ENCODE measurements at places on chromosomes 1 and 21. TPM values are rescaled to one million over a fixed set of nuclear protein-coding genes. Genes with fewer than 3 reads are reported as not detected.

DNA sequence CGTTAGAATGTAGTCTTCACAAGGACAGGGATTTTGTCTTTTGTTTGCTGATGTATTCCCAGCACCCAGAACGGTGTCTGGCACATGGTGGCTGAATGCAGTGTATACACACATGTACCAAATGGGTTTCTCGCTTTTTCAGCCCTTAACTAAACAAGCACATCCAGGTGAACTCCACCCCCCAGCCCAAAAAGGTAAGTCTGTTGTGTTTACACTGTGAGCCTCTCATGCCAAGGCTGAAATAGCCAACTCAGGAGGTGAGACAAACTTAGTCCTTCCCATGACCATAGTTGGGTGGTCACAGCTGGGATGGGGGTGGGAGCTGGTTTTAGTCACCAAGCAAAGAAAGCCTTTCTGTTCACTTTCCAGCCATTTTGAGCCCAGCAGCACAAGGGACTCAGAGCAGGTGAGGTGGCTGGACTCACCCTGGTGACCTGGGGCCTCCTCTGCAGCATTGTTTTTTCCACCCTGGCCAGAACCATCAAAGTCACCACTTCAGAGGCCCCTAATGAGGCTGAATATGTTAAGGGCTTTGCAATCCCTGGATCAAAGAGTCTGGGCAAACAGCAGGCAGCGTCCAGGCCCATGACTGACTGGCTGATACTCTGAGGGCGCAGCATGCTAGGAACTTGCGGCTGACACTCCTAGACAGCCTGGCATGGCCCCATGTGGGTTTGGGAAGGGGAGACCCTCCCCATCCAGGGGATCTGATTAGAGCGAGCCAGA lies 8.7 kb downstream of the TENT5B start:
- no peak for DNase-seq

The CDC7 gene
- 0.47 TPM for total RNA-seq

The NENF gene
- total RNA-seq = 60.6 TPM

DNA sequence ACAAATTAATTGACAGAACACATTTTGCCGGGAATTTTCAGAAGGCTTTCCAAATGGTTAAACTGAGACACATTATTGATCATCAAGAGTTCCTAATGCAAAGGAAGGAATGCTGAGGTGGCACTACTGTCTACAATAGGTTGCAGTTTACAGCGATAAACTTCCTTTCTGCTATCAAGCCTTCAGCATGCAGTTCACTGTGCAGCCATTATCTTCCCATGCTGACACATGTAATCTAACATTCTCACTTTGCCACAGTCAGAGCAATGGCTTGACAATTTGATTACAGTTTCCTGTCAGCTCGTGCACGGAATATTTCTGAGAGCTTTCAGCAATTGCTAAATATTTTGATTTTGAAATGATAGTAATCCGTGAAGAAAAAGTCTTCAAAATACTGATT lies 166.9 kb upstream of the PRMT6 start:
- DNase-seq = no peak

The TPTE gene
- not detected for total RNA-seq

- DNase-seq = no peak
Observed at GRCh38 chr1:158716335-158716734, 4.2 kb downstream of the OR6K3 start.

DNA sequence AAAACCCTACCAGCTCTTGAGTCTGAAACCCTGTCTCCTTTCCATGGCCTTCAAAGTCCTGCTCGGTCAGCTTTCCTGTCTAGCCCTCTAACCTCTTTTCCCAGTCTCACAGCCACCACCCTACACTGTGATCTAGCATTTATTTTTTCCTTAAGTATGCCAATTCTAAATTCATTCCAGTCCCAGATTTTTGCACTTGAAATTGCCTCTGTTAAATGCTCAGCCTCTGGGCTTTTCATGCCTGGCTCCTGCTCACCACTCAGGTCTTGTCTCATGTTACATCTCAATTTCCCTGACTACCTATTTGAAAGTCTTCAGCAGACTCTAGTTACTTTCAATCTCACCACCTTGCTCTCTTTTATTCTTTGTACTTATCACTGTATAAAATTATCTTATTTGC lies 176.2 kb downstream of the ADGRL4 start:
- DNase-seq = no peak

GRCh38 chr1:210516697-210517459 lies 188.2 kb downstream of the HHAT start:
- no peak for DNase-seq

The CGN gene
- total RNA-seq = 38.5 TPM

DNA sequence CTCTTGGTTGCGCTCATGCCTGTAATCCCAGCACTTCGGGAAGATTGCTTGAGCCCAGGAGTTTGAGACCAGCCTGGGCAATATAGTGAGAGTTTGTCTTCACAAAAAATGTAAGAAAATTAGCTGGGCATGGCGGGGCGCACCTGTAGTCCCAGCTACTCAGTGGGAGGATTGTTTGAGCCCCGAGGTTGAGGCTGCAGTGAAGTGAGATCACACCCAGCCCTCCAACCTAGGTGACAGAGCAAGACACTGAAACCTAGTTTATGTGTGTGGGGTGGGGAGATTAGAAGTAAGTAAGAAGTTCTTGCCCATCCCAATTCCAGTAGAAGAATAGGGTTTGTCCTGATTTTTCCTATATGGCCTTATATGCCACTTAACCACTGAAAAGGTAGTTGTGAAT lies 2.0 kb downstream of the RPL5 start:
- no peak for DNase-seq

GRCh38 chr1:226735576-226735975 lies 3.5 kb downstream of the ITPKB start:
- no peak for DNase-seq

- no peak for DNase-seq
Observed at GRCh38 chr1:100390531-100390930, 38.2 kb downstream of the CDC14A start.

DNA sequence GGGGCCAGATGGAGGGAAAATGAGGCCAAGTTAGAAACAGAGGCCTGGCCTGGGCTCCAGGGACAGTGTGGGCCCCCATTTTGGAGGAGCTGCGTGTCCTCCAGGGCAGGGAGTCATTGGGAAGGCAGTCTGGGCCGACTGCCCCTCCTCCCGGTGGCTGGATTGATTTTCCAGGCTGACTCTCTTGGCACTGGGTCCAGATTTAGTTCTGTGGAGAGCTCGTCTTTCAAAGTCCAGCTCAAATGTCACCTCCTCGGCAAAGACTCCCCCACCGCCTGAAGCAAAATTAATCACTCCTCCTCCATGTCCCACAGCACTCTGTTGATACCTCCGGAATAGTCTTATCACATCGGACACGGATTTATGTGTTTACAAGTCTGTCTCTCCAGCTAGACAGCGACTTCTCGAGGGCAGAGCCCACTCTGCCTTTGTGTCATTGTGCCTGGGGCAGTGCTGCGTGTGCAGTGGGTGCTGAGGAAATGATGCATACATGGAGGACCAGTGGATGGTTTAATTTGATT lies 175.1 kb downstream of the CAMTA1 start:
- no peak for DNase-seq

DNA sequence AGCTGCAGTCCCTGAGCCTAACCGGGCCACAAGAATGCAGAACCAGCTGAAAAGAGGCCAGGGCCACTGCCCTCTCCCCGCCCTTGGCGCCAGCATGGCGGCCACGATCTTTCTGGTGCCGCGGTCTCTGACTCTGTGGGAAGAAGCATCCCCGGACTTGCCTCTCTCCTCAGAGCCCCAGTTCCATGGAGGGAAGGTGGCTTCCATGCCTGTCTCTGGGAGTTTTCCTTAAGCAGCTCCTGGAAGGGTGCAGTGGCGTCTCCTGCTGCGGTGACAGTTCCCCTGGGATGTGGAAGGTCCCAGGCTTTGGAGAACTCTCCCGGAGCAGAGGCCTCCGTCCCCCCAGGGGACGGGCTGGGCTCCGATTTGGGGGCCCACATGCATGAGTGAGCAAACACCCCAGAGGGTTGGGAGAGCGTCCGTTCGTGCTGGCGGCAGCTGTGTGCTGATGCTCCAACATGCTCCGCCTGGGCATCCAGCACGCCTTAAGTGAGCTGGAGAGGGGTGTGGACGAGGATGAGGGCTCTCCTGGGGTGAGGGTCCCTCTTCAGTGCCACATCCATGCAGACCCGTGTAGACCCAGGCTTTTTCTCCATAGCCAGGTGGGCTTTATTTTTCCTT lies 109.8 kb upstream of the COL6A1 start:
- peak; percentile 57 for DNase-seq

- no peak for DNase-seq
Observed at GRCh38 chr1:90359994-90360393, 357.1 kb downstream of the BARHL2 start.

The SLAMF6 gene
- total RNA-seq = not detected
